CD4-positive, alpha-beta T cell treated with Interleukin-15 for 1 hour (primary cell): ENCODE measurements at places on chromosomes 11 and 22.

GRCh38 chr11:28114731-28115130 is 6.5 kb downstream of the METTL15 start:
- DNase-seq = no peak

DNA sequence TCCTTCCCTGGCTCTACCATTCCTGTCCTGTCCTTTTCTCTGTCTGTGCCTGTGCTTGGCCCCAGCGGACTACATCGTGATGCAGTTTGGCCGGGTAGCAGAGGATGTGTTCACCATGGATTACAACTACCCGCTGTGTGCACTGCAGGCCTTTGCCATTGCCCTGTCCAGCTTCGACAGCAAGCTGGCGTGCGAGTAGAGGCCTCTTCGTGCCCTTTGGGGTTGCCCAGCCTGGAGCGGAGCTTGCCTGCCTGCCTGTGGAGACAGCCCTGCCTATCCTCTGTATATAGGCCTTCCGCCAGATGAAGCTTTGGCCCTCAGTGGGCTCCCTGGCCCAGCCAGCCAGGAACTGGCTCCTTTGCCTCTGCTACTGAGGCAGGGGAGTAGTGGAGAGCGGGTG is 20.4 kb downstream of the TUB start:
- no peak for DNase-seq

DNA sequence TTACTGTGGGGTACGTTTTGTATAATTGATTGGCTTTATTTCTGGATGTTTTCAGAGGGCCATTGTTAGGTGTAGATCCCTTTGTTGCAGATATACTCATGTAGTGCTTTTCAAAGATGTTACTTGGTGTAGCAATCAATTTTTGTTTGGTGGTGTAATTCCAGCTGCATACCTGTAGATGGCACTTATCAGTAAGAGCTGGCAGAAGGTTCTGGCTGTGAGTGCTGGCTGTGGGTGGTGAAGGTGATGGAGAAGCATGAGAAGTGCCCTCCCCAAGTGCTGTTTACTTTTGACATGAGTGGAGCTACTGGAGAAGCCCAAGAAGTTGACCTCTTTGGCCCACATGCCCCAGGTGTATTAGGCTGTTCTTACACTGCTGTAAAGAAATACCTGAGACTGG is 1074.9 kb downstream of the FAM181B start:
- DNase-seq = no peak

- DNase-seq = no peak
Observed at GRCh38 chr11:58914821-58915543, 24.3 kb upstream of the GLYATL1 start.

DNA sequence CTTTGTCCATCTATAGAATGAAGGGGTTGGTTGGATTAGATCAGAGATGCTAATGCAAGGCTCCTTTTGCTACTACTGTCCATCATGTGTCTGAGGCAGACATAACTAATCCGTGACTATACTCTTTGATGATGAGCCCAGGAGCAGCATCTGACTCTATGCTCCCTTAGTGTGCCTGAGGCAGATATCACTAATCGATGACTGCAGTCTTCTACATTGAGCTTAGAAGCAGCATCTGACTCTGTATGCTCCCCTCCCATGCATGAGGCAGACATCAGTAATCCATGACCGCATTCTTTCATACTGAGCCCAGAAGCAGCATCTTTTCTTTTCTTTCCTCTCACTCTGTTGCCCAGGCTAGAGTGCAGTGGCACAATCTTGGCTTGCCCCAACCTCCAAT is 4.2 kb downstream of the TCN2 start:
- no peak for DNase-seq

- DNase-seq = no peak
Observed at GRCh38 chr11:115275045-115275444, 229.2 kb downstream of the CADM1 start.

- DNase-seq = no peak
Observed at GRCh38 chr11:12581923-12582322, 92.3 kb upstream of the TEAD1 start.

GRCh38 chr11:124646148-124646547 is 23.5 kb downstream of the TBRG1 start:
- DNase-seq = no peak

GRCh38 chr11:15697437-15698236 is 582.9 kb downstream of the INSC start:
- DNase-seq = no peak

DNA sequence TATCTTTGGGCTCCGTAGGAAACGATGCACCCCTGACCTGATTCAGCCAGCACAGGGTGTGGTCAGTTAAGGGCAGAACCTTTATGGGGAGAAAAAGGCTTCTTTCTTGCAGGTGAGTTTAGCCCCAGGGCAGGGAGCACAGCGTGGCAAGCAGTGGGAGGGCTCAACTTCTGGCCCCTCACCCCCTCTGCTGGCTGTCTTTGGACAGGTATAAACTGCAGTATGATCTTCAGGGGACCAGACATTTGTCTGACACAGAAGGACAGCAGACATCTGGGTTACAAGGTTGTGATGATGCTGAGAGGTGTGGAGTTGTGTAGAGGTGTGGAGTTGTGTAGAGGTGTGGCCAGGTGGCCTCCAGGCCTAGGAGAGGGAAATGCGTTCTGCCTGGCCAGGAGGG is 324.0 kb upstream of the PLET1 start:
- DNase-seq = no peak

DNA sequence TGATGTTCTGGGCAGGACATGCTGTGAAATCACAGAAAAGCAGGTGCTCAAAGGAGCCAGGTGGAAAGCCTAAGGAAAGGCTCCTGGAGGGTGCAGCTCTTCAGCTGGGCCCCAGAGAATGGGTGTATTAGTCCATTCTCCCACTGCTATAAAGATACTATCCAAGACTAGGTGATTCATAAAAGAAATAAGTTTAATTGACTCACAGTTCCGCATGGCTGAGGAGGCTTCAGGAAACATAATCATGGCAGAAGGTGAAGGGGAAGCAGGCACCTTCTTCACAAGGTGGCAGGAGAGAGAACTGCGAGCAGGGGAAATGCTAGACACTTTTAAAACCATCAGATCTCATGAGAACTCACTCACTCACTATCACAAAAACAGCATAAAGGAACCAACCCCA is 43.1 kb upstream of the DEUP1 start:
- no peak for DNase-seq

DNA sequence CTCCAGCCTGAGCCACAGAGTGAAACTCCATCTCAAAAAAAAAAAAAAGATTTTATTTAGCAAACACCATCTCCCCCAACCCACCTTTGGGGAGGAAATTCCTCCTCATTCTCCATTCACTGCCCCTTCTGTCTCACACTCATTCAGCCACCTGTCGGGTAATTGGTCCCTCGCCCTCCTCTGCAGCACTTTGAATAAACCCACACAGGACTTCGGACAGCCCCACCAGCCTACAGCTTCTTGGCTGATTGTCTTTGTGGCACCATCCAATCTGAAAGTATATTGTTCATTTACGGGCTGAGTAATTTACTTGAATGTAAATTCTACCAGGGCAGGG is 7.5 kb upstream of the GGA1 start:
- no peak for DNase-seq

GRCh38 chr11:14150878-14151277 is 188.4 kb downstream of the SPON1 start:
- DNase-seq = no peak

DNA sequence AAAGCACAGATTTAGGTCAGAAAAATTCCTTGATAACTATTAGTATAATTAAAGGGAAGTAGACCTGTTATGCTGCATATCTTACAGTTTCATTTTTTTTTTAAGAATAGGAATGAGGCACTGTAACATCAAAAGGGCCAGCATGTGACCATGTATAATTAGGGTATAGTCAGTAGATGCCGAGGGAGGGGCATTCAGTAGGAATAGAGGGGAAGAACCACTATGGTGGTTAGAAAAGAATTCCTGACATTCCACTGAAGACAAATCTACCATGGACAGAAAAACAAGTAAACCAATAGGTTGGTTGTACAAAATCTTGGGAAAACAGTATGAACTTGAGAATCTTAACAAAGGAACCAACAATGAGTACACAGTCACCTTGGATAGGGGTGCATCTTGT is 78.4 kb upstream of the CCDC179 start:
- DNase-seq = no peak

DNA sequence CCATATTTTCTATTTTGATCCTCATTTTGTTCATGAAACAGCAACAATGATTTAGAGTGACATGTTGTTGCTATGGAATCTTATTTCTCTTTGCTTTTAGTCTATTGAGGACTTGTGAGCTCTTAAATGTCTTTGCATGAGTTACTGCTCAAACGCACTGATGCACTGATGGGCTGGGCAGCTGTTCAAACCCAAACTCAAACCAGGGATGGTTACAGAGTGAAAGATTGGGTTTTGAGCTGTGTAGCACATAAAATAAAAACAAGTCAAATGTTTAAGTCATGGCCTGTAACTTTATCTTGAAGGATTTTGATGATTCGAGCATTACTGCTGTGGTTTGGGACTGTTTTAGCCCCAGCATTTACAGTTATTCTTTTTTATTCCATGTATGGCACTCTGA is 20.1 kb upstream of the NCAM1 start:
- DNase-seq = no peak

GRCh38 chr11:22774716-22775115 is 54.9 kb downstream of the SVIP start:
- no peak for DNase-seq

- DNase-seq = no peak
Observed at GRCh38 chr11:72443016-72443415, 8.7 kb upstream of the CLPB start.

GRCh38 chr11:125892994-125893393 is 5.5 kb downstream of the HYLS1 start:
- DNase-seq = no peak

DNA sequence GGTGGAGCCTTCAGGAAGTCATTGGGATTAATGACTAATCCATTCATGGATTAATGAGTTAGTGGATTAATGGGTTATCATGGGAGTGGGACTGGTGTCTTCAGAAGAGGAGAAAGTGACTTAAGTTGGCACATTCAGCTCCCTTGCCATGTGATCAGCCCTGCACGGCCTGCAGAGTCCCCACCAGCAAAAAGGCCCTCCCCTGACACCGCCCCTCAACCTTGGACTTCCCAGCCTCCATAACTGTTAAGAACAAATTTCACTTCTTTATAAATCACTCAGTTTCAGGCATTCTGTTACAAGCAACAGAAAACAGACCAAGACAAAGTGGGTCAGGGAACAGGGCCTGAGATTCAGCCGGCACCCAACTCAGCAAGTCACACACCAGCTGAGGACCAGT is 85.3 kb downstream of the MICAL3 start:
- no peak for DNase-seq

DNA sequence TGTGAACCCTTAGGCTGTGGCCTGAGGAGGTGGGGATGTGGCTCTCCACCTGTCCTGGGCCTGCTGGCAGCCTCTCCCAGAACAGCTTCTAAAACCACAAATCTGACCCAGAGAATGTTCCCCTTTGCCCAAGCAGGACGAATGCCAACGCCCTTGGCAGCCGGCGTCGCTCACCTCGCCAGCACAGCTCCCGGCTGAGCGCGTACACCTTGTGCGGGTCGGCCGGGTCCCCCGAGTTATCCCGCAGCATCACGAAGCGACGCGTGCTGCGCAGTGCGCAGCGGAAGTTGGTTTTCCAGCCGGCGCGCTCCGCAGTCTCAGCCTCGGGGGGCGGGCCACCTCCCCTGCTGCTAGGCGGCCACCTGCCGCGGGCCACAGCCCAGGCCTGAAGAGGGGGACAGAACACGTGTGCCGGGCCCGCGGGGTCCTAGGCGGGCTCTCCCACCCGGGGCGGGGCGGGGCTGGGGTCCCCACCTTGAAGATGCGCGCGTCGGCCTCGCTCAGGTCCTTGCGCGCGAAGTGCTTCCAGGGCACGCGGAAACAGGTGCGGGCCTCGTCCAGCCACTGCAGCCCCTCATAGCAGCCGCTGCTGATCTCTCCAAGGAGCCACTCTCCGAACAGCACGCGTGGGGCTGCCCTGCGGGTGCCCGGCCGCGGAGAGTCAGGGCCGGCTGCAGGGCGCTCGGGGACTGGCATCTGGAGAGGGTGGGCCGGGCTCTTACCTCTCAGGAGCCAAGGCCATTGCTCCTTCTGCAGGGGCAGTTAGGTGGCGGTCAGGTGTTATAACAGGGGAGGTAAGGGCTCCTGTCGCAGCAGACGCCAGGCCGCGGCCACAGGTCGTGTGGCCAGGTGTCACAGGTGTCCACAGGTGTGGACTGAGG is 887 bp downstream of the IRF7 start:
- DNase-seq = no peak

GRCh38 chr22:35467681-35468434 is 67.9 kb downstream of the MCM5 start:
- DNase-seq = no peak

- DNase-seq = no peak
Observed at GRCh38 chr11:1168256-1168655, 10.5 kb downstream of the MUC5AC start.

DNA sequence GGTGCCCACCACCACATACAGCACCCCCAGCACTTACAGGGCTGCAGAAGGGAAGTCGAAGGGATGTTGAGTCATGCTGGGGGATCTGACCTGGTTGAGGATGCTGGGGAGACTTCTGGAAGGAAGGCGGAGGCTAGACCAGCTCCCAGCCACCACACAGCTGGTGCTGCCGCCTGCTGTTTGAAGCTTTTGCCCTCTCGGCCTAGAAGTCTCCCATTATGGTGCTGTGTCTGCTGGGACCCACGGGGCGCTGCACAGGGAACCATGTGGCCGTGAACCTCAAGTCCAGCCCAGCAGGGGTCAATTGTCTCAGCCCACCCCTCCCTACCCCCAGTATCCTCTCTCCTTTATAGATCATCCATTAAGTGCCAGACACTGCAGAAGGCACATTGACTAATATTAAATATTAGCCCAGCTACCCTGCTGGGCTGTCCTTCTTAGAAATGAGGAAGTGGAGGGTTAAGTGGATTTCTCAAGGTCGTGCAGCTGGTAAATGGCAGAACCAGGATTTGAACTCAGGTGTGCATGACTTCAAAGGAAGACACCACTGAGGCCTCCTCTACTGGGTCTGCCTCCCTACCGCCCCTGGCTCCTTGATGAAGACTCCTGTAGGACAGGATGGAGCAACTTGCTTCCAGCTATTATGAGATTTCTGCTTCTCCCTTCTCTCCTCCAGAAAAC is 49.7 kb downstream of the CYTH4 start:
- DNase-seq = no peak

GRCh38 chr11:122287401-122287800 is 171.4 kb upstream of the BLID start:
- no peak for DNase-seq
